Activated CD4-positive, CD25-positive, alpha-beta regulatory T cell treated with anti-CD3 and anti-CD28 coated beads, Interleukin-2, amount 50 U/mL, for 24 hours (primary cell): ENCODE measurements at places on chromosomes 7 and 10.

DNA sequence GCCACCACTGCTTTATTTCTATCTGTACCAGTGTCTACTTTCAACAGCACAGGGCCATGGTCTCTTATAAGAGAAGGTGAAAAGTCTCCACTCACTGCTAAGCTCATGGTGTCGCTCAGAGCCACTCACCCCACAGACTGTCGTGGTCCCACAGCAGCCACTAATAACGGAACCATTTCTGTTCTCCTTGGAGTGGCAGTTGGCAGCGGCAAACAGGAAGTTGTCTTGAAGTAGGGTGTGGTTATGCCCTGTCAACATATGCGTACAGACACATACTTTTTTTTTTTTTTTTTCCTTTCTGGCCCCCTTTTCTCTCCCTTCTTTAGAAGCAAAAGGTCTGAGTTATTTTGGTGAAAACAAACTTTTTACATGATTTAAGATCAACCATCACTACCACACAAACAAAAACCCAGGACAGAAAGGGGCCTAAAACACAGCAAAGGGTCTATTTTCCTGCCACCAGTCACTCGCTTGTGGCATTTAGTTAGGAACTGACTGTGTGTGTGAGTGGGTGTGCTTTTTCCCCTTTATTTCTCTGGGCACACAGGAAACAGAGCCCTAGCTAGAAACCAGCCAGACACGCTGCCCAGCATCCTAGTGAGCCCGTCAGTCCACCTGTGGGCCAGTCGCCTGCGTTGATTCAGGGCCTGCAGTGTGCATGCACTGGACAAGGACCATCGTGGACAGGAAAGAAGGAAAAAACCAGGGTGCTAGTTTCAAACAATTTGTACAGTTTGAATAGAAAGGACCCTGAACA is 96.7 kb upstream of the EFCAB10 start:
- ATAC-seq: peak; percentile 70

DNA sequence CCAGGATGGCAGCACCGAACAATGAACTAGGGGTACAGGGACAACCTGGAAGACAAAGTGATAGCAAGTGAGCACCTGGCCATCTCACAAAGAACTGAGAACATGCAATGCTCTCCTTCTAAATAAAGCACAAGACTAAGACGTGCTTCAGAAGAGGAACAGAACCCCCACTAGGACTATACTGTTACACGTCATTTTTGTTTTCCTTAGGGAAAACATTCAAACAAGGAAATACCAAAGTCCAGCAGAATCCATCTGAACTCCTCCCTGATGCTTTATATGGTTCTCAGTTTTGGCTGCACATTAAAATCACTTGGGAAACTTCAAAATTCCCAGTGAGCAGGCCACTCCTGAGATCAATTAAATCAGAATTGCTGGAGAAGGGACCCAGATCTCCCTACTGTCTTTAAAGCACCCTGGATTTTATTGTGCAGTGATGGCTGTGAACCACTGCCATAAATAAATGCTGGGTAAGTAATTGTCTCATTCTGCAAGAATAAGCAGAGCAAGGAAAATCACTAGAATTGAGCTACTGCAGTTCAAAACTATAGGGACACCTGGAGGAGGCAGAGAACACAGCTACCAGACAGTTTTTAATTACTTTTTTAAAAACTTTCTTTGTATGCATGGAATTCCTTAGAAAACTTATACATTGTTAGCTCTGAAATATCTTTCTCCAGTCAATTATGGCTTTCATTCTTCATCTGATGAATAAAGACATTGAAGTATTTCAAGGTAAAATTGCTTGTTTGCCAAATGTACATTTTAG is 866.5 kb upstream of the GHITM start:
- no peak for ATAC-seq

DNA sequence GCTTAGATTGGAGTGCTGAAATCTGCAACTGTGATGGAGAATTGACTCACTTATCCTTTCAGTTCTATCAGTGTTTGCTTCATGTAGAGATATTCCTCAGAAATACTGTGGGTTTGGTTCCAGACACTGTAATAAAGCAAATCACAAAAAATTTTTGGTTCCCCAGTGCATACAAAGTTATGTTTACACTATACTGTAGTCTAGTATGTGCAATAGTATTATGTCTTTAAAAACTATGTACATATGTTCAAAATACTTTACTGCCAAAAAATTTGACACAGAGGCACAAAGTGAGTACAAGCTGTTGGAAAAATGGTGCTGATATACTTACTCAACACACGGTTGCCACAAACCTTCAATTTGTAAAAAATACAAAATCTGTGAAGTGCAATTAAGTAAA is 112.5 kb downstream of the EPC1 start:
- ATAC-seq: no peak

DNA sequence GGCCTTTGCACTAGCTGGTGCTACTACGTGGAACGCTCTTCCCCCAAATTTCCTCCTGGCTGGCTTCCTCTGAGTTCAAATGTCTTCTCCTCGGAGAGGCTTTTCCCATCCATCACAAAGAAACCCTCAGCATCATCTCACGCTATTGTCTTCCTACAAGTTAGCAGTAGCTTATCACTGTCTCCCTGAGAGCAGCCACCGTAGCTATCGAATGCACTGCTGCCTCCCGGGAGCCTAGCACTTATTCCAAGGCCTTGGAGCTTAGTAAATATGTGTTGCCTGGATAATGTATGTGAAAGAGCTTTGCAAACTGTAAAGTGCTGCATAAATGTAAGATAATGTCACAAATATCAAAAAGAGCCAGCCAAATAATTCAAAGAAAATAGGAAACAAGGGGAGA is 124.4 kb downstream of the KCNMA1 start:
- no peak for ATAC-seq

DNA sequence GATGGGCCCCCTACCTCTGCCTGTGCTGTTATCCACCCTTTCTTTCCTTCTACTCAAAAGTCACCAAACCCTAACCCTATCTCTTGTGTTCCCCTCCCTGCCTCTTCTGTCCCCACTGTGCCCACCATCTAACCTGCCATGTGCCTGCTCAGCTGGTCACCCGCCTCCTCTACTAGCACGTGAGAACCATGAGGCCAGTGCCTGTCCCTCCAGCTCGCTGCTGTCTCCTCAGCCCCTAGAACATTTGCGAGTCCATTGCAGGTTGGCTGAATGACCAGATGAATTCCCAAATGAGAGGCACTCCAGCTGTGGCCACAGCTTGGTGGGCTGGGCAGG is 129.0 kb downstream of the ARHGAP22 start:
- no peak for ATAC-seq

GRCh38 chr10:12018438-12019282 is 23.9 kb downstream of the UPF2 start:
- no peak for ATAC-seq

DNA sequence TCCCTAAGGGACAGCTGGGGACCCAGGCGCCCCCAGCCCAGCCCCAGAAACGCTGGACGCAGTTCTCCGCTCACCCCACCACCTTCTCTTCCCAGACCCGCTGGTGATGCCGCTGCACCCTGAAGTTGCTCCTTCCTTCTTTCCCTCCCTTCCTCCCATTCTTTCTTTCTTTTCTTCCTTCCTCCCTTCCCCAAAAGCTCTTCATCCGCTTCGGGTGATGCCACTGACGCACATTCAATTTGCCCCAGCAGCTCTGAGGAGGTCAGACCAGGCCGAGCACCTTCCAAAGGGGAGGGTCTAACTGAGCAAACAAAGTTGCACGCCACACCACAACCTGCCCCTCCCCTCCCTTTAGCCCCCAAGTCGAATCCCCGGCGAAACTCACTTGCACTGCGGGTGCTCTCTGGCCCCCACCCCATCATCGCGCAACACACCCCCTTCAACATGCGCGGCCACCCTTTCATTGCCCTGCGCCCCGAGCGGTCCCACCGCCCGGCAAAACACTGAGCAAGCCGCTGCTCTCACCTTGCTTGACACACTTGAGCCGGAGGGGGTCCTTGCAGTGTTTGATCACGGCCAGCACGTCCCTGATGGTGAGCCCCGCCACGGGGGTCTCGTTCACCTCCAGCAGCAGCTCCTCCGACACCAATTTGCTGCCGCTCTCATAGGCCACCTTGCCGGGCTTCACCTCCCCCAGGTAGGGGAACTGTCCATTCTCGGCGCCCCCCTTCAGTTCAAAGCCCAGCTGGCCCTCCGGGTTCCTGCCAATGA is 787 bp downstream of the MAGI2 start:
- no peak for ATAC-seq

DNA sequence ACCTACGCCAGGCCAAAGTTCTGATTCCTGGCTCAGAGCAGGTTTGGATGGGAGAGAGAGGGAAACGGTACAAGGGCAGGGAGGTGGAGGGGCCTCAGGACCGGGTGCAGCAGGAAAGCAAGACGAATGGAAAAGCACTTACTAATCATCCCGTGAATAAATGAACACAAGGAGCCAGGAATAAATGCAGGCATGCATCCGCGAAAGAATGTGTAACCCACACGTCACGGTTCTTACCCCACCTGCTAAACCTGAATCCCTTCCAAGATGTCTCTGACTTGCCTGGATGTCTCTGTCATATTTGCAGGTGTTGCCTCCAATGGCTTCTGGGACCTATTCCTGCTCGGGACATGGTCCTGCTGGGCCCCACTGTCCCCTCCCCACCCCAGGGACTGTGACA is 335.2 kb upstream of the RNF32 start:
- ATAC-seq: no peak

GRCh38 chr10:7480742-7481367 is 70.0 kb upstream of the SFMBT2 start:
- ATAC-seq: peak; percentile 37

GRCh38 chr10:7874864-7875263 is 56.6 kb downstream of the TAF3 start:
- no peak for ATAC-seq
